ENCODE measurements at places on chromosomes 4 and X.

GRCh38 chr4:174397366-174398155, 113.8 kb downstream of the CEP44 start:
- DNase-seq: no peak

GRCh38 chr4:68445111-68445510, 2.2 kb upstream of the TMPRSS11E start:
- DNase-seq: no peak

DNA sequence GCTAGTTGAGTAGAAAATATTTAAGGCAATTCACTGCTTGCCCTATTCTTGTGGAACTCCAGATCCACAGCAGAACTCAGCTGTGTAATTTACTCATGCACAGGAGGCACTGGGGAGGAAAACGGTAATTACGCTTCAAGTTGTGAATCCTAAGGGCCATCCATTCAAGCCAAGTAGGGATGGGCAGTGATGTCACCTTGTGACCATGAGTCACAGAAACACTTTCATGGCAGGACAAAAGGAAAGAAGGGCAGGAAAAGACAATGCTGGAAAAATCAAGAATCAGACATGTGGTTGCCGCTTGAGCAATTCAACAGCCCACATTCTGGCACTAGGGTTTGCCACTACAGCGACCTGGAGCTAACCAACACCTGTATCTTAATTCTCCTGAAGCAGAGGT, 1.4 kb downstream of the PAQR3 start:
- no peak for DNase-seq

- no peak for DNase-seq
Measured at GRCh38 chr4:82256718-82257117, 117.1 kb downstream of the HNRNPD start.

DNA sequence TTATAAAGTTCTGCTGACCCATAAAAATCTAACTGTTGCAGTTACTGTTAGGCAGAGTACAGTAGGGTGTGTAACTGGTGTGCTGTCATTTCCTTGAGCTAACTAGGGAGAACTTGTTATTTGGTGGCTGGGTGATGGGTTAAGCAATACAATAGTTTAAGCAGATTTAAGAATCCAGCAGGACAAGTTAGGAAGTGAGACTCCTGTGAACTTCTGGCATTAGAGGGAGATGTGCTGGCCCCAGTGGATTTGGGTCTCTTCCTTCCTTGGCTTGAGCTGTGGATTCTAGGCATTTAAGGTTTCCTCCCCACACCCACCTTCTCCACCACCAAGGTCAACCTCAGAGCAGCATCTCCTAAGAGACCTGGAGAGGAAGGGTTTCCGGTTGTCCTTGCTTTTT, 70.5 kb downstream of the CLCN5 start:
- DNase-seq: no peak

DNA sequence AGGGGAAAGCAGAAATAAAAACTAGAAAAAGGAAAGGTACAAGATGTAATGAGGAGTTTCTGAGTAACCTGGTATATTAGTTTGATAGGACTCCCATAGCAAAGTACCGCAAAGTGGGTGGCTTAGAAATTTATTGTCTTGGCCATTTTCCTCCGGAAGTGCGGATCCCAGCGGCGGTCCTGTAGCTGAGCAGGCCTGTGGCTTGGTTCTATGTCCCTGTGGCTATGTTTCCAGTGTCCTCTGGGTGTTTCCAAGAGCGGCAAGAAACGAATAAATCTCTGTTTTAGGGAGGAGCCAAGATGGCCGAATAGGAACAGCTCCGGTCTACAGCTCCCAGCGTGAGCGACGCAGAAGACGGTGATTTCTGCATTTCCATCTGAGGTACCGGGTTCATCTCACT, 44.0 kb upstream of the LDB2 start:
- no peak for DNase-seq

DNA sequence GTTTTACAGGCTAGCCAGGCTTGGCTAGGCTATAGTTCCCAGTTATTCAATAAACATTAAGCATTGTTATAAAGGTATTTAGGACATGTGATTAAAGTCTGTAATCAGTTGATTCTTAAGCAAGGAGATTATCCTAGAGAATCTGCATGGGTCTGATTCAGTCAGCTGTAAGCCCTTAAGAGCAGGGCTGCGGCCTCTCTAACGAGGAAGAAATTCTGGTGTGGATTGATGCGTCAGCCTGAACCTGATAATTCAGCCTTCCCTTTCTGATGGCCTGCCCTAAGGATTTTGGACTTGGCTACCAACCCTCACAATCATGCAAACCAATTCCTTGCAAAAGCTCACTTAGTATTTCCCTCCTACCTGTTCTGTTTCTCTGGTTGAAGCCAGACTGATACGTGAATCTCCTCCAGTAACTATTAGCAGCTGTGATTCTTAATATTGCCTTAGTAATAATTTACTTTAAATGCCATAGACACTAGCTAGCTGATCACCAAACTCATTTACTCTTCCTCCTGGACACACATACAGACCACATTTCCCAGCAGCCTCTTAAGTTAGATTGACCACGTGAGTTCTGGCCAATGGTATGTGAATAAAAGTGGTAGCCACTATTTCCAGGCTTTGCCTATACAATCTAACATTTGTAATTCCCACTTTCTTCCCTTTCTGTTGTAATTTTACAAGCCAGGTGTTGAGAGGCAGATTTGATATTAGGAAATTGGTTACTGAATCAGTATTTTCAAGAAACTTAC, 678.0 kb upstream of the INTU start:
- no peak for DNase-seq

DNA sequence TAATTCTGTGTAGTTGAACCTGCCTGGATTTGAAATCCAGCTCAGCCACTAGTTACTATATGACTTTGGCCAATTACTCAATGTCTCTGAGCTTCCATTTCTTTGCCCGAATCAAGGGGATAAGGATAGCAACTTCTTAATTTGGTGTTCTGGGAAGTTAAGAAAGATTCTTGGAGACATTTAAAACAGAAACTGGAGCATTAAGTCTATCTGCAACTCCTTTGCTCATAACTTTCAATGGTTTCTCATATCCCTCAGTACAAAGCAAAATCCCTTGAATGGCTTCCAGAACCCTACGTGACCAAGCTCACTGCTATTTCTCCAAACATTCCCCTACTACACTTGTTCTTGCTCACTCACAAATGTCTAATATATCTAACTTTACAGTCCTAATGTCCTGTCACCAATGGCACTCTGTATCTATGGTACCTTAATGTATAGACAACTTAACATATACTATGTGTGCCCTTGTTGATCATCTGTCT, 849.1 kb upstream of the SLIT2 start:
- DNase-seq: no peak

DNA sequence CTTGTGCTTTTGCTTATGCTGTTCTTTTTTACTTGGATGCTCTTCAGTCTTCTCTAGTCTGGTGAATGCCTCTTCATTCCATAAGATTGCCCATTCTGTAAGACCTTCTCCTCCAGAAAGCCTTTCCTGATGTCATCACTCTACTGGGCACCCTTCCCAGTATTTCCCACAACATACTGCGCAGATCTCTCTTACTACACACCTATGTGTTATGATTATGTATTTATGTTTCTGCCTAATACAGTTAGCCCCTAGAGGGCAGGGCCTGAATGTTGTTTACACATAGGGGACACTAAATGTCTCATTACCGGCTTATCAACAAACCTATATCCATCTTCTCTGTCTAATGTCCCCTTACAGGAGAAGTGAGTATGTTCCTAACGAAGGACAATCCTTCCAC, 21.1 kb downstream of the AIFM1 start:
- DNase-seq: no peak

GRCh38 chrX:19750783-19751467, 136.5 kb downstream of the SH3KBP1 start:
- DNase-seq: no peak

GRCh38 chr4:5757091-5757490, 46.1 kb downstream of the EVC start:
- DNase-seq: no peak

DNA sequence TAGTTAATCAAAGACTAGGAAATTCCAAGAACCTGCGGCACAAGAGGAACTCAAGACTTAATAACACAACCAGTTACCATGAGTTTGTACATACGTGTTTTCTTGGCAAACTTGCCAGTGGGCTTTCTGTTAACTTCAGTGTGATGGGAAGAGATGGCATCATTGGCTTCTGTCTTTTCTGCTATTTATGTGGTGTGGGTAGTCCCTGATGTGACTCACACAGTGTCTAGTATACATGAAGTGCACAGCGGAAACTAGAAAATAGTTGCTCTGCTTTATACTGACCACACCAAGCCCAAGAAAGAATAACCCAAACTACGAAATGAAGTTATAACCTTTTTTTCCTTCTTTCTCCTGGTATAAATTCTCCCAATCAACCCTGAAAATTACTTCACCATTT, 24.5 kb downstream of the DAPP1 start:
- DNase-seq: no peak

GRCh38 chr4:175776217-175776616, 35.8 kb downstream of the GPM6A start:
- no peak for DNase-seq

DNA sequence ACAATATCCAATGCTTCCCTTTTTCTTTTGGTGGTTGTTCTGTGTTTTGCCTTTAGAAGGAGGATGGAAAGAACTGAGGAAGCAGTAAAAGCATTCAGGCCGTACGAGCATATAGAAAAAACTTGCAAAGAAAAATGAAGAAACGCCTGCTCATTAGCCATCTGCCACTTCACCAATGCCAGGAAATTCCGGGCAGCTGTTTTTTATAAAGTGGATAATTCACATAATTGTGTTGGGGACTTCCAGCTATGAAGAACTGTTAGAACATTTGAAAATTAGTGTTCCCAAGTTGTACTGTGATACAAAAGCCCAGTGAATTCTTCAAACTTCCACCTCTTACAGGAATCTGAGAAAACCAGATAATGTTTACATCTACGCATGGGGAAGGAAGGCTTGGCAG, 11.7 kb downstream of the RELL1 start:
- DNase-seq: no peak

DNA sequence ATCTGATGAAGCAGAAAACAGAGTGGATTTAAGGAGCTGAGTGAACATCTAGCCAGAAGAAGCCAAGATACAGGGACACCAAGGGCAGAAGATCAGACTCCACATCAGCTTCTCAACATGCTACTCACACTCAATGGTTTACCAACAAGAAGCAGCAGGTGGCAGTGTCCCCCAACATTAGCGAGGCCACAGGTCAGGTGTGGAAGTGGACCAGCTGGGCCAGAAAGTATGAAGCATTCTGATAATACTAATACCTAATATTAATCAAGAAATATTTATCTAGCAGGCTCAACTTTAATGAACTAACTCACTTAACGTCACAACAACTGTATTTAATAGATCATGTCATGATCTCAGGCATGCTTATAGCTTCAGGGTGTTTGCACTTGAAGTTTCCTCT, 73.4 kb upstream of the TTC29 start:
- DNase-seq: peak; percentile 16

DNA sequence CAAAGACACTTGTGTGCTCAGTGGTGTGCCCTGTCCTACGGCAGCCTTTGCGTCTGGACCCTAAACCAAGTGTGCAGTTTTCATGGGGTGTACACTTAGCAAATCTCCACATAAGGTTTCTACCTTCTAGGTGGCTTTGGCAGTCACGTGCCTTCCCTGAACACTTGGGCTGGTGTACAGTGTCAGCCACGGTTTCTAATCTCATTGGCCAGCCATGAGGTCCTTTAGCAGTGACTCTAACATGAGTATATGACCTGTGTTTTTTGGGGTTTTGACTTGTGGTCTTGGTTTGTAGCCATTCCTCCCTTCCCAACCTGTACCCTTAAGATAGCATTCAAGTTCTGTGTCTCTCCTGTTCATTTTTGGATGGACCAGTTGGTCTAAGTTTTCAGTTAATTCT, 76.3 kb downstream of the PTTG2 start:
- no peak for DNase-seq

- DNase-seq: no peak
Measured at GRCh38 chr4:182938205-182938645, 21.0 kb upstream of the DCTD start.

GRCh38 chrX:52977953-52978352, 19.6 kb upstream of the FAM156A start:
- DNase-seq: no peak

- DNase-seq: no peak
Measured at GRCh38 chr4:121070696-121071639, 1.4 kb downstream of the NDNF start.

- peak; percentile 69 for DNase-seq
Measured at GRCh38 chr4:169640261-169640870, 20.0 kb downstream of the CLCN3 start.

- DNase-seq: no peak
Measured at GRCh38 chr4:167100120-167100519, 134.2 kb downstream of the SPOCK3 start.

DNA sequence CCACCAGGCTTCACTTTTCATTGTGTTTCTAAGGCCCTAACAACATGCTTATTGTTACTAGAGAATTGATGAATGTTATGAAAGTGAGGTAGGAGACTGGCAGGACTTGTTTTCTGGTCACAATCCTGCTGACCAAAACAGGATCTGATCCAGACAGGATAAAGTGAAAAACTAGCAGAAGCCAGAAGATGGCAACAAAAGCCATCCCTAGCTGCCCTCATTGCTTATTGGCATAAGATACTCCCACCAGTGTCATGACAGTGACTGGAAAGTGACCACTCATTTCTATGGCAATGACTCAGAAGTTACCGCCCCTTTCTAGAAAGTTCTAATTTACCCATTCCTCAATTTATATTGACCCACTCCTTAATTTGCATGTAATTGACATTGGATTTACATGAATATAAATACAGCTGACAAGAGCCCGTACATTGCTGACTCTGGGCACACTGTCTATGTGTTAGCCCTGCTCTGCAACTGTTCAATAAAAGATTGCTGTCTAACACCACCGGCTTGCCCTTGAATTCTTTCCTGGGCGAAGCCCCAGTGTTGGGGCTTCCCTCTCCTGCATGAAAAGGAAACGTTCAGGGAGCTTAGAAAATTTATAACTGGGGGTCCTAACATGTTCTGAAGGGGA, 30.0 kb upstream of the FGG start:
- no peak for DNase-seq

- no peak for DNase-seq
Measured at GRCh38 chr4:124032035-124032434, 635.4 kb downstream of the SPRY1 start.

Measured in GM04503 (cell line).